ENCODE measurements at places on chromosomes 13 and 19.

- DNase-seq = no peak
Observed at GRCh38 chr13:97121894-97122293, 100.2 kb upstream of the MBNL2 start.

DNA sequence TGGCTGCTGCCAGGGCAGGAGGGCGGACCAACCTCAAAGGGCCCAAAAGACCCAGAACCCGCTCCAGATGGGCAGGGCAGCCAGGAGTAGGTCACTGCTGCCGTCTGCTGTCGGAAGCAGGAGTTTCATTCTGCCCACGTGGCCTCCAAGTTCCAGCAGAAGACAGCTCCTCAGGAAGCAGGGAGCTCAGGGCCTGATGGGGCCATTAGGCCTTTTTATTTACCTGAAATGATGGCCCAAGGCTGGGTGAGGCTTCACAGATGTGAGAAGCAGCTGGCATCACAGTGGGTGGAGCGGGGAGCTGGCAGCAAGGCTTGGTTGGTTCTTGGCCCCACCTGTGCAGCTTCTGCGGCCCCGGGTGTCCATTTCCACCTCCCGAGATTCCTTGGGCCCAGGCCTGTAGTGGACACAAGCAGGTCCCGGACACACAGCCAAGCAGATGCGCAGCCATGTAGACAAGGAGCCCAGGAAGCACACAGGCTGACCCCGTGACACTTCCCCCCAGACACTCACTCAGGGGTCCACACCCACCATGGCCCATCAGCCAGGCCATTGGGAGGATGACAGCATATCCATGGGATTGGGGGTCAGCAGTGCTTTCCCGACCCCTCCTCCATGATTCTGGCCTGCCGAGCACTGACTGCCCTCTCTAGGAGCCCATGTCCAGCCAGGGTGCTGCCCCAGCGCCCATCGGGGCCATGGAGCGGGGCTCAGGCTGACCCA lies 26.4 kb downstream of the C13orf46 start:
- peak; percentile 73 for DNase-seq

DNA sequence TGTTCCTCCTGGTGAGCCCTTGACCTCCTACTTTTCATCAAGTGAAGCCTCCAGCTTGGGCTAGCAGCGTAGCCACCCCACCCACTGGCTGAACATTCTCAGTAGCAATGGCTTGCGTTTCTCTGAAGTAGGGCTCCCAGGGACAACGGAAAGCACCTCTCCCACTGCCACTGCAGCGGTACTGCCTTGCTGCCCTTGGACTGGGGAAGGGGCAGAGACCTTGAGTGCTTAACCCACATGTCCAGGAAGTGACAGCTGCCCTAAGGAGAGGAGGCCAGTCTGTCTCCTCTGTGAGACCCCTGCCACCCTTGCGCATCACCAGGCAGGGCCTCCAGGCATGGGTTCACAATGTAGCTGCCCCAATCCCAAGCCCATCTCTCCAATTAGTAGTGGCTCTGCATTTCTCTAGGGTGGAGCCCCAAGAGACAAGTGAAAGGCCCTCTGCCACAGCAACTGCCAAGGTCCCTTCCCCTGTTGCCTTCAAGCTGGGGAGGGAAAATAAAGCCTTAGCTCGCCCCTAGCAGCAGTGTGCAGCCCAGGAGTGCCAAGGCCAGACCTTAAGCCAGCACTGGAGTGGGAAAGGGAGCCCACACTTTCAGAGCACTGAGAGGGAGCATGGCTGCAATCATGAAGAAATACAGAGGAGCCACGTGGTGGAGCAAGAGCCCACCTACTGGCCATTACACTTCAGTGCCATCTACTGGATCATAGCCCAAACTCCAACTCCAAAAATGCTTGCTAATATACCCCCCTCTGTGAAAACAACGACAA lies 175.9 kb upstream of the TRPC4 start:
- no peak for DNase-seq

DNA sequence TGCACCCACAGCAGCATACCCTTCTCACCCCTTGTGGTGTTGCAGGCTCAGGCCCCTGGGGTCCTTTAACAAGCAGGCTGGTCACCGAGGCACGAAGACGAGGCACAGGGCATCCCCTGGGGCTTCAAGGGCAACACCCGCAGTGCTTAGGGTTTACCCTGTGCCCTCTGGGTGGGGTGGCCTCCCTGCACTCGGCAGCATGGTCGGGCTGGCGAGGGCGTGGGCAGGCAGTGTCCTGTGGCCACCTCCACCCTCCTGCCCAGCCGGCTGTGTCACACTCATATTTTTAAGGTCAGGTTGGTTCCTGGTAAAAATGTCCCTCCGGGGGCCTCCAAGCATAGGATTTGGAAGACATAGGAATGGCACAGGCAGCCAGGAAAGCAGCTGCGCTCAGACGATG lies 11.4 kb upstream of the ZNF135 start:
- no peak for DNase-seq

DNA sequence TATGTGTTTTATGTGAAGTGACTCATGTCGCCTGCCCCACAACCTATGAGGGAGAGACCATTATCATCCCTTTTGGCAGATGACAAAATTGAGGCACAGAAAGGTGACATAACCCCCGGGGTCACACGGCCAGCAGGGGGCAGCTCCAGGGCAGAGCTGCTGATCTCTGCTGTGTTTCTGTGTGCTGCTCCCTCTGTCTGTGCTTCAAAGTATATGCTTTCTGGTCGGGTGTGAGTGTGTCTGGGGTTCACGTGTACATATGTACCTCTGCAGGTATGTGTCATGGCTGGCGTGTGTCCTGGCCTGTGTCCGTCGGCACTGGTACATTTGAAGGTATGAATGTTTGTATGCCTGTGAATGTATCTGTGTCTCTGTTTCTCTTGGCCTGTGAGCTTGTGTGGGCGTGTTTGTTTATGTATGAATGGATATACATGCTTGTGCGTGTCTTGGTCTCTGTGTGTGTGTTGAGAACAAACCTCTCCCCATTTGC lies 7.1 kb downstream of the LIPE start:
- no peak for DNase-seq

DNA sequence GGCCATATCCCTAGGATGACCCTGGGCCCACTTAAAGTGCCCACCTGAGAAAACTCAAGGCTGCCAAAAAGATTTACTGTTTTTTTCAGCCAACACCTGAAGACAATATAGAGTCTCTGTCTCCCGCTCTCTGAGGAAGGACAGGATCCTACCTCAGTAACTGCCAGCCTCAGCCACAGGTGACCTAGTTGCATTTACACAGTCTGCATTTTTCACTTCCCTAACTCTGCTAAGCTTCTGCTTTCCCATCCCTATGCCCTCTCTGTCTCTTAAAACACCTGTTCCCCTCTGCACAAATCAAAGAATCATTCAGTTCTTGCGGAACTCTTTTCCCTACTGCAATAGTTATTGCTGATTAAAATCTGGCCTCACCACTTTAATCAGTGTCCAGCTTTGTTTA lies 609.5 kb downstream of the UQCRFS1 start:
- no peak for DNase-seq

- DNase-seq = no peak
Observed at GRCh38 chr19:8206147-8207087, 2.8 kb upstream of the CERS4 start.

- no peak for DNase-seq
Observed at GRCh38 chr13:82116422-82116989, 1765.8 kb downstream of the SLITRK1 start.

DNA sequence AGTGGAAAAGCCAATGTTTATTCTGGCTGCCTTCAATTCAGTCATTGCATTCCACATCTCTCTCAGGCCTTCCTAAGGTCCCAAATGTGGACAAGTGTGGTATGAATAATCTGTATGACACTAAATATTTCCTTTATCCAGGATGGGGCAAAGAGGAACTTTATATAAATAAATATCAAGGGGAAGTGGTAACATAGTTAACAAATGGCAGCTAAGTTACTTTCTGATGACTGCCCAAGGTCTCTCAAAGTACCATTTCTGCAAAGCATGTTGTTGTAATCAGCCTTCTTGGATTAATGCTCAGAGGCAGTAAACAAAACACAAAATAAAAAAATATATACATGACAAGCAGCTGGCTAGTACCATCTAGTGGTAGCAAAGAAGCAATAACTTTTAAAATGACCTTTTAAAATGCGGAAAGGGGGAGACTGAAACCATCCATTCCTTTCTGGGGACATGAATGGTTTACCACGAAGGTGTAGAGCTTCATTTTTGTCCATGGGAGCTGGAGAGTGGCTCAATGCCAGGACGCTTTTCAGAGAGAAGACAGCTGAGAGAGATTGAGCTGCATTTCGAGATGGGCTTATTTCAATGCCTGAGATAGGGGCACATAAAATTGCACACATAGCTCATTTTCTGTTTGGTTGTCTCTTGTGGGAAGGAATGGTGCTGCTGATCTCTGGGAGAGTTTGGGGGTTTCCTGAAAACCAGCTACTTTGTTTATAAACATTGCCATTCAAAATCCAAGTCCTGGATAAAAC lies 259.2 kb downstream of the RFC3 start:
- no peak for DNase-seq

DNA sequence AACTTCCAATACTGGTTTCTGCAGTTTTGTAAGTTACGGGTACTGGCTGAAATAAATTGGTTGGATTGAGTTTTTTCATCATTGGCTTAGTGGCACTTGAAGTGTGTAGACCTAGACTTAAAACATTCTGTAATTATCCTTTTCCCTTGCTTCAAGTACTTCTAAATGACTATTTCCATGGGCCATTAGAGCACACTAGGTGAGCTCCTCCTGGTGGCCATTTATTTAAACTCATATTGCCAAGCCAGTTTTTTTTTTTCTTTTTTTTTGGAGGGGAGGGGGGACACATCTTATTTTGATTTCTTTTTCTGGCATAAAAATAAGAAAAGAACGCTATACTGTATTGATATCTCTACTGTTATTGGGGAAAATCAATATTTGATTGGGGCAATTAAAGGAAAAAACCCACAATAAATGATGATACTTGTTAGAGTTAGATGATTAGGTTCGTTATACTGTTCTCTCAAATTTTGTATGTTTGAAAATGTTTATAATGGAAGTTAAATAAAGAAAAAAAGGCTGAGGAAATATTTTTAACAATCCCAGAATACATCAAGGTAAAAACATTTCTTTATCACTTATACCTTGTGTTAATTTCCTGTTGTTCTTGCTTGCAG lies 82.9 kb downstream of the PDS5B start:
- DNase-seq = no peak

- DNase-seq = no peak
Observed at GRCh38 chr13:39976481-39976880, 321.0 kb downstream of the COG6 start.

- DNase-seq = peak; percentile 69
Observed at GRCh38 chr13:50387051-50387581, 371.9 kb downstream of the KCNRG start.

DNA sequence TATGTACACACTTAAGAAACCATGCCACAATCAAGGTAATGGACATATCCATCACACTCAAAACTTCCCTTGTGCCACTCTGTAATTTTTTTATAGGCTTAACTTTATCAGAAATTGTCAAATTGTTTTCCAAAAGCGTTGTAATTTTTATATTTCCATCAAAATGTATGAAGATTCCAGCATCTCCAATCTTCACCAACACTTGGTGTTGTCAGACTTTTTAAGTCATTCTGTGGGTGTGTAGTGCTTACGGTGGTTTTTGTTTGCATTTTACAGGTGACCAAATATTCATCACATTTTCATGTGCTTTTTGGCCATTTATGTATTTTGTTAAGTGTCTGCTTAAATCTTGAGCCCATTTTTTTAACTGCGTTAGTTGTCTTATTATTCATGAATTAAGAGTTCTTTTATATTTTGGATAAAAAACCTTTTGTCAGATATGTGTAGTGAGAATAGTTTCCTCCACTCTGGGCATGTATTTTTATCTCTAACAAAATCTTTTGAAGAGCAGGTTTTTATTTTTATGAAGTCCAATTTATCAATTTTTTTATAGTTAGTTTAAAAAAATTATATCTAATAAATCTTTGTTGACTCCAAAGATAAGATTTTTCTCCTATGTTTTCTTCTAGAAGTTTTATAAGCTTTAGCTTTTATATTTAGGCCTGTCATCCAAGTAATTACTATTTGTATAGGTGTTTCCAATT lies 4.6 kb upstream of the ZNF45 start:
- no peak for DNase-seq

DNA sequence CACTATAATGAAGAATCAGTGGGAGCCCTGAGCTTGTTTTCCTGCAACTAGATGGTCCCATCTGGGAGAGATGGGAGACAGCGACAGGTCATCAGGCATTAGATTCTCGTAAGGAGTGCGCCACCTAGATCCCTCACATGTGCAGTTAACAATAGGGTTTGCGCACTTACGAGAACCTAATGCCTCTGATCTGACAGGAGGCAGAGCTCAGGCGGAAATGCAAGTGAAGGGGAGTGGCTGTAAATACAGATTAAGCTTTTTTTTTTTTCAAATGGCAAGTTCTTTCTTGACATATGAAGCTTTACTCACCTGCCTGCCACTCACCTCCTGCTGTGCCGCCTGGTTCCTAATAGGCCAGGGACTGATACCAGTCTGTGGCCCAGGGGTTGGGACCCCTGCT lies 14.4 kb downstream of the CDC16 start:
- DNase-seq = no peak

- no peak for DNase-seq
Observed at GRCh38 chr19:39144290-39145071, 18.9 kb downstream of the PAK4 start.

DNA sequence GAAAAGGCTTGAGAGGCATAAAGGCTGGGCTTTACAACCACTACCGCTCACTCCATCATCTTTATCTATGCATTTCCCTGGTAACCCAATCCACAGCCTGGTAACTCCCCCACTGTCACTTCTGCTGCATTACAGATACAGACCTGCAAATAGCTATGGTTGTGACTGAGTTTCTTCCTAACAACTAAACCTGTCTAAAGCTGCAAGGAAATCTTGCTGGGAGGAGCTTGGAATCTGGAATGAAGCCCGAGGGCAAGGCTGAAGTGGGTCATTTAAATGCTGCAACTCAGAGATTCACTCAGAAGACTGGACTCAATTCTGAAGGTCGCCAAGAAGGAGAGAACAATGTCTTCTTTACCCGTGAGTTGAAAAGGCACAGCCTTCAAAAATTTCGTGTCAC lies at the start of gene LGALS13:
Gene LGALS13, plus strand, starts transcription at position 301 of the 400 bp plus-strand sequence. Its CDS starts 45 bp downstream, at position 346.
- DNase-seq = no peak

DNA sequence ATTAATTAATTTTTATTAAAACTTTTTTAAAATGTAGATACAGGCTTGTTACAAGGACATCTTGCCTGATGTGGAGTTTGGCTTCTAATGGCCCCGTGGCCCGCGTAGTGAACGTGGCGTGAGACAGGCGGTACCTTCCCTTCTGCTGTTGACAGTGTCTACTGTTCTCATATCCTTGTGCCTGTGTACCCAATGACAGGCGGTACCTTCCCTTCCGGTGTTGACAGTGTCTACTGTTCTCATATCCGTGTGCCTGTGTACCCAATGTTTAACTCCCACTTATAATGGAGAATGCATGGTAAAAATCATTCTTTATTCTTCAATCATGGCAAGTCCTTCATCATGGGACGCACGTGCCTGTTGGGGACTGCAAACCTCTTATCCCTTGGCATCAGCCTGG lies 79.1 kb upstream of the ZNF835 start:
- no peak for DNase-seq

GRCh38 chr13:96119921-96120320 lies 30.0 kb downstream of the HS6ST3 start:
- no peak for DNase-seq

DNA sequence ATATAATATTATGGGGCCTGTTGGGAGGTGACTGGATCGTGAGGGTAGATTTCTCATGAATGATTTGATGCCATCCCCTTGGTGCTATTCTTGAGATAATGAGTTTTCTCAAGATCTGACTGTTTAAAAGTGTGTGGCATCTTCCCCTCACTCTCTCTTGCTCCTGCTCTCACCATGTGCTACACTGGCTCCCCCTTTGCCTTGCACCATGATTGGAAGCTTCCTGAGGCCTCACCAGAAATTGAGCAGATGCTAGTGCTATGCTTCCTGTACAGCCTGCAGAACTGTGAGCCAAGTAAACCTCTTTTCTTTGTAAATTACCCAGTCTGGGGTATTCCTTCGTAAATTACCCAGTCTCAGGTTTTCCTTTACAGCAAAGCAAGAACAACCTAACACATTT lies 1.8 kb upstream of the ZNF599 start:
- no peak for DNase-seq

Measured in heart left ventricle (tissue), 16 donors.